Lower leg skin (tissue), 4 donors: ENCODE measurements at places on chromosomes 4 and X.

GRCh38 chr4:76767983-76768382 lies 130.0 kb downstream of the SOWAHB start:
- no peak for DNase-seq

GRCh38 chr4:76235915-76236314 lies 15.6 kb upstream of the FAM47E start:
- no peak for DNase-seq

DNA sequence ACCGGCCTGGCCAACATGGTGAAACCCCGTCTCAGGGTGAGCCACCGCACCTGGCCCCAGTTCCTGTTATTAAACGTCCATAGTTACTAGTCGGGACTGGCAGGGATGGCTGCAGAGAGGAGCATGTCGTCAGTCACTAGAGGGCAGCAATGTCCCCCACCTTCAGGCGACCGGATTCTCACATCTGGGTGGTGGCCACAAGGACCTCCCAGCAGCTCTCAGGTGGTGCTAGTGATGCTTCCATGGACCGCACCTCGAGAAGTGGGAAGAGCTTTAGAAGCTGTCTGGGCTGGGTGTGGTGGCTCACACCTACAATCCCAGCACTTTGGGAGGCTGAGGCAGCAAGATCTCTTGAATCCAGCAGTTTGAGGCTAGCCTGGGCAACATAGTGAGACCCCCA lies 13.3 kb upstream of the IL3RA start:
- no peak for DNase-seq

DNA sequence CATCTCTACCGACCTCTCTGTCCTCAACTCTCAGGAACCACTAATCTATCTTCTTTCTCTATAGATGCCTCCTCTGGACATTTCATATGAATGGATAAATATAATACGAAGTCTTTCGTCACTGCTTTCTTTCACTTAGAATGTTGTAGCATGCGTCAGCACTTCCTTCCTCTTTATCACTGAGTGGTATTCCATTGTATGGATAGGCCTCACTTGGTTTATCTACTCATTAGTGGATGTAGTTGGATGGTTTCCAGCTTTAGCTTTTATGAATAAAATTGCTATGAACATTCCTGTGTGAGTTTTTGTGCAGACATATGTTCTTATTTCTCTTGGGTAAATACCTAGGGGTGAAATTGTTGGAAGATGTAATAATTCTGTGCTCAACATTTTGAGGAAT lies 528.2 kb upstream of the FAT1 start:
- DNase-seq, result no peak

GRCh38 chr4:577499-578450 lies 1.7 kb upstream of the TMEM271 start:
- peak; percentile 80 for DNase-seq

DNA sequence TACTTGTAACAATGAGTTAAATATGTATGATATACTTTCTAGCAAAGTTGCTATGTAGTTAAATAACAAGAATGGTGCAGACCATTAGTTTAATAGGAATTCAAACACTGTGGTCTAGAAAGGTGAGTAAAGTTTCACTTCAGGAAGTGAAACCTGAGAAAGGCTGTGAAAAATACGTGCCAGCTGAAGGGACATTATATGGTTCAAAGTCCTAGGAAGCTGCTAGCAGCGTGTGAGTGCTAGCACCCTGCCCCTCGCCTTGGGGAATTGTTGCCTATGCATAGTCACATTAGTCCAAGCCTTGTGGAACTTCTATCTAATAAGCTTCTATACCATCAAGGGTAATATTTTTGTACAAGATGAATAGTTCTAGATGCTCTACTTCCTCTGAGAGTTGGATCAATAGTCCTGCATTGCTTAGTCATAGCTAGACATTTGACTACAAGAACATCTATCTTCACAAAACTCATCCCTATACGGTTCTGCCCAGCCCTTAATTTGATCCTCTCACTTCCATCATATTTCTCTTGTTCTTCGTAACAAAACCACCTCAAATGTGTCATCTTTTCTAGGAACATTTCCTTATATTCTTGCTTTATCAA lies 45.8 kb upstream of the ARSJ start:
- no peak for DNase-seq

- DNase-seq, result no peak
Observed at GRCh38 chr4:129821963-129822362, 726.0 kb downstream of the C4orf33 start.

DNA sequence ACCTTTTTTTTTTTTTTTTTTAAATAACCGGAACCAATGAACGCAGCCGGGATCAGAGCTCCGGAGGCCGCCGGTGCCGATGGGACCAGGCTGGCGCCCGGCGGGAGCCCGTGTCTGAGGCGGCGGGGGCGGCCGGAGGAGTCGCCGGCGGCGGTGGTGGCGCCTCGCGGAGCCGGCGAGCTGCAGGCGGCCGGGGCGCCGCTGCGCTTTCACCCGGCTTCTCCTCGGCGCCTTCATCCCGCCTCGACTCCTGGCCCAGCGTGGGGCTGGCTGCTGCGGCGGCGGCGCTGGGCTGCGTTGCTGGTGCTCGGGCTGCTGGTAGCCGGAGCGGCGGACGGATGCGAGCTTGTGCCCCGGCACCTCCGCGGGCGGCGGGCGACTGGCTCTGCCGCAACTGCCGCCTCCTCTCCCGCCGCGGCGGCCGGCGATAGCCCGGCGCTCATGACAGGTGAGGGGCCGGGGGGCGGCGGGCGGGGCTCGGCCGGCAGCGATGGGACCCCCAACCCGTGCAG lies 337 bp downstream of the STIM2 start:
- peak; percentile 91 for DNase-seq

GRCh38 chr4:63620271-63620670 lies 789.0 kb downstream of the TECRL start:
- no peak for DNase-seq

GRCh38 chr4:13298655-13299054 lies 185.5 kb downstream of the RAB28 start:
- no peak for DNase-seq

DNA sequence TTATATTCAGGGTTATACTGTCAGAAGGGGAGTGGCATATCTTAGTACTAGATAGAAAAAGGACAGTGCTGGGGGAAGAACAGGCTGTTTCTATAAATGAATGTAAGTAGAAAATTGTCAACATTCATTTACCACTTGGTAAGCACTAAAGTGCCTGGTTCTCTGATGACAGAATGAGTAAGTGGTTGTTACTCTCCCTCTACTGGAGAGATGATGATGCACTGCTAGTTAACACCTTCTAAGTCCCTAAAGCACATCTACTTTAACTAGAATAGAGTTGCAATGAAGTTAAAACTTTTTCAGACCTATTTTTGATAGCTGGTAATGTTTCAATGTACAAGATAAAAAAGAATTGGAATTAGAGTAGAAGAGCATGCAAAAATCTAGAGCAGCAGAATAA lies 214.5 kb downstream of the KLHL4 start:
- DNase-seq, result no peak

- no peak for DNase-seq
Observed at GRCh38 chr4:59637596-59637995, 1562.5 kb upstream of the ADGRL3 start.

DNA sequence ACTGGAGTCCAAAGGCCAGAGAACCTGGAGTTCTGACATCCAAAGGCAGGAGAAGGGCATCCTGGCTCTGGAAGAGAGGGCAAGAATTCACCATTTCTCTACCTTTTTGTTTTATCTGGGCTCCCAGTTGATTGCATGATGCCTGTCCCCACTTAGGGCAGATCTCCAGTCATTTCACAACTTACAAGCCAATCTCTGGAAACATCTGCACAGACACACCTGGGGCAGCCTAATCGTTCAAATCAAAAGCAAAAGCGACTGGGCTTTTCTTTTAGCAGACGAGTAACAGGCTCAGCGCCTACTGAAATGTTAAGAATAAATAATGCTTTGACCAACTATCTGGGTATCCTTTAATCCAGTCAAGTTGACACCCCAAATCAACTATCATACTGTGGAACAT lies 136.0 kb upstream of the NPY2R start:
- no peak for DNase-seq

GRCh38 chrX:68183612-68184214 lies 249.6 kb downstream of the OPHN1 start:
- DNase-seq, result no peak

DNA sequence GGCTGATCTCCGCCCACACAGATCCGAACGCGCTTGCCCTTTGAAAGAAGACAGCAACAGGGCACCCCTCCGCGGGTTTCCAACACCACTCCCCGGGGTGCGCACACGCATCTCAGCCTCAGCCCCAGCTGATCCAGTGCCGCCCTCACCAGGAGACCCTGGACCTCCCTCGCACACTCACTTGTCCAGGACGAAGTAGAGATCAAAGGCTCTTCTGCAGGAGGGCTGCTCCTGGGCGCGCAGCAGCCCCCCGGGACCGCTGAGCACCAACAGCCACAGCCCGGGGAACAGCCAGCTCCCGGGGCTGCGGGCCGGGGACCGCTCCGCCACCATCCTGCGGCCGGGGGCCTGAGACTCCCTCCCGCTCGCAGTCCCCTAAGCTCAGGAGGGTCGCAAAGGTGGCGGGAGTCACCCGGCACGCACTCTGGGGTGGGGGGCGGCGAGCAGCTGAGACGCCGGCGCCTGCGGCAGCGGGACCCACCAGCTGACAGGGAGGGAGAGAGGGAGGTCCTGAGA lies 743 bp downstream of the ANTXR2 start:
- DNase-seq, result peak; percentile 91

GRCh38 chrX:146456058-146456457 lies 353.5 kb upstream of the CXorf51B start:
- DNase-seq, result no peak

DNA sequence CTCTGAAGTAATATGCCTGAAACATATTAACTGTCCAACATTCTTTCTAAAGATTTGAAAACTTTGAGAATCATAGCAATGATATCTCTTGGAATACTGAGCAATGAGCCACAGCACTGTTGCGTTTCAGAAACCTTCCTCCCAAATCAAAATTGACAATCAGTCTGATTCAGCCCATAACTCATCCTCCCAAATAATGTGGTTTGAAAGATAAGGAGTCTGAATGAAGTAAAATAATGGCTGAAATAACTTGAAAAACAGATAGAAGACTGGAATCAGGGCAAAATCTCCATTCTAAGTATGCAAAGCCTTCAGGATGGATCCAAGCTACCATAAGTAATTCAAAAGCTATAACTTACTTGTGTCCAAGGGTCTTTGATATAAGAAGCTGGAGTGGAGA lies 98.6 kb upstream of the PLS3 start:
- no peak for DNase-seq

DNA sequence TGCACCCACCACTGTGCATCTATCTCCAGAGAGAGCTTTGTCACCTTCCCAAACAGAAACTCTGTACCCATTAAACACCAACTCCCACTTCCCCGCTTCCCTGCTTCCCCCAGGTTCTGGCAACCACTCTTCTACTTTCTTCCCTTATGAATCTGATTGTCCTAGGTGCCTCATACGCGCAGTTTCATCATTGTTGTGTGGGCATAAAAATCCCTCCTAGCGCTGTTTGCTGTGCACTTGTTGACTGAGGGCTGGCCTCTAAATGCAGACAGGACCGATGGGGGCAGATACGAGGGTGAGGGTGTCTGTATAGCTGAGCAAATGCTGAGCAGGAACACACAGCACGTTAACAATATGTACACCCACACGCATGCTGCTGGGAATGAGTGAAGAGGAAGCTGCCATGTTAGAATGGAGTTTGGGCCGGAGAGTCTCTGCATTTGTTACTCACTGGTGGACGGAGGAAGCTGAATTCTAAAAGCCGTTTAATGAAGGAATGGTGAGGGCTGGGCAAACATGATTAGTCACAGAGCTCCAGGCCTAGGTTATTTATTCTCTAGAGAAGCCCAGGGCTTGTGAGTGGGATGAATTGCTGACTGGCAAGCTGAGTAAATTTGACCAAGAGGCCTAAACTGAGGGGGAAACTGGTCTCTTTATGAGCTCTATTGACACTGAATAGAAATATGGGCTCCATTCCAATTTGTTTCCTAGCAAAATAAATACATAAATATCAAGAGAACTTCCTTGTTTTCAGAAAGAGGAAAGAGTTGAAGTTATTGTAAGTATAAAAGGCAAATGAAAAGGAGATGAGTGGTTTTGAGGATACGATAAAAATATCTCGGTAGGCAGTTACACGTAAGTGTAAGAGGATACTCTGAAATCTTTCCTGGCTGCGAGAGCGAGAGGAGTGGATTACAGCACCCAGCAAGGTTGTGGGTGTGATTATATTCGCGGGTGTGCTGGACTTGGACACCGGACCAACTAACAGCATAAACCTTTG lies 95.9 kb upstream of the RPS6KA3 start:
- DNase-seq, result no peak

DNA sequence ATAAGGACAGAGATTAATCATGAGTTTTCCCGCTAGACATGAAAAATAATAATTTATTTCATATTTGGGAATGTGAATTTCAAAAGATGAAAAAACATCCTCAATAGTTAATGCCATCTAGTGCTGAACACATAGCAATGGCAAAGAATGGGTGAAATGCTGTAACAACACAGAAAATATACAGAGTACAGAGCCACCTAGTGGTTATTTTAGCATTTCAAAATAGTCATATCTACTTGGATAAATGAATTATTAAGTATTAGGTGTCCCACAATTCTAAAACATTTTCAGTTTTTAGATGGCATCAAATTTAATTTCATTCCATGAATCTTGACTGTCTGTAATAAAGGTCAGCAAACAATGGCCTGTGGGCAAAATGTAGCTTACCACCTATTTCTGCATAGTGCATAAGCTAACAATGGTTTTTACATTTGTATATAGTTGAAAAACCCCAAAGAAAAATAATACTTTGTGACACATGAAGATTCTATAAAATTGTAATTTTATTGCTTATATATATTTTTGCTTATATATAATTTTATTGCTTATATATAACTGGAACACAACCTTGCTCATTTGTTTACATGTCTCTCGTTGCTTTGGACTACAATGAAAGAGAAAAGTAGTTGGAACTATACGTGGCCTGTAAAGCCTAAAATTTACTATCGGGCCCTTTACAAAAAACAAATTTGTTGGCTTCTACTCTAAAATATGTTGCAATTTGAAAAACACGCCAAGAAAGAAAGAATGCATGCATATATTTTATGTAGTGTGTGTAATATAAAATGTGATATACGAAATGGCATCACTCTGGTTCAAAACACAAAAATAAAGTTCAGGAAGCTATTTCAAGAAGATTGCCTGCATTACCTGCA lies 99.1 kb upstream of the FAM47C start:
- DNase-seq, result no peak

- no peak for DNase-seq
Observed at GRCh38 chr4:104533156-104533555, 38.5 kb upstream of the CXXC4 start.

GRCh38 chrX:15298201-15298600 lies 17.2 kb downstream of the ASB11 start:
- no peak for DNase-seq

DNA sequence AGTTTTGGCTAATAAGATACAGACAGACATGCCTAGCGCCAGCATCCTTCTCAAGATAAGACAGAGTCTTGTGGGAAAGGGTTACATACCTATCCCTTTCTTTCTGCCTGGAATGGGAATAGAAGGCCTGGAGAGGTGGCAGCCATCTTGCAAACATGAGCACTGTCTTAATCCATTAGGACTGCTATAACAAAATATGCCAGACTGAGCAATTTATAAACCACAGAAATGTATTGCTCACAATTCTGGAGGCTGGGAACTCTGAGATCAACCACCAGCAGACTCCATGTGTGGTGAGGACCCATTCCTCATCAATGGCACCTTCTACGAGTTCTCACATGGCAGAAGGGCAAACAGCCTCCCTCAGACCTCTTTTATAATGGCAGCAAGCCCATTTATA lies 26.5 kb upstream of the NEIL3 start:
- no peak for DNase-seq

GRCh38 chr4:155984106-155984797 lies 30.6 kb upstream of the CTSO start:
- DNase-seq, result no peak
